ENCODE measurements at places on chromosomes 1 and 21.

GRCh38 chr21:46307625-46308024 is 16.0 kb downstream of the C21orf58 start:
- no peak for DNase-seq

- no peak for DNase-seq
These were observed 28.6 kb downstream of the ATP8B2 start for GRCh38 chr1:154353966-154354365.

- DNase-seq = no peak
These were observed 492.6 kb downstream of the KCNT2 start for GRCh38 chr1:196115646-196116045.

DNA sequence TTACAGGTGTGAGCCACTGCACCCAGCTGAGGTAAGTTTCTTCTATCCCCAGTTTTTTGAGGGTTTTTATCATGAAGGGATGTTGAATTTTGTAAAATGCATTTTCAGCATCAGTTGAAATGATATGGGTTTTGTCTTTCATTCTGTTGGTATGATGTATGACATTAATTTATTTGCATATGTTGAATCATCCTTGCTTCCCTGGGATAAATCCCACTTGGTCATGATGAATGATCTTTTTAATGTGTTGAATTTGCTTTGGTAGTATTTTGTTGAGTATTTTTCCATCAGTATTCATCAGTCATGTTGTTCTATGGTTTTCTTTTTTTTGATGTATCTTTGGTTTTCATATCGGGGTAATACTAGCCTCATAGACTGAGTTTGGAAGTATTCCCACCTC is 141.0 kb downstream of the RPS6KC1 start:
- no peak for DNase-seq

GRCh38 chr1:225044258-225044657 is 114.8 kb downstream of the DNAH14 start:
- no peak for DNase-seq

DNA sequence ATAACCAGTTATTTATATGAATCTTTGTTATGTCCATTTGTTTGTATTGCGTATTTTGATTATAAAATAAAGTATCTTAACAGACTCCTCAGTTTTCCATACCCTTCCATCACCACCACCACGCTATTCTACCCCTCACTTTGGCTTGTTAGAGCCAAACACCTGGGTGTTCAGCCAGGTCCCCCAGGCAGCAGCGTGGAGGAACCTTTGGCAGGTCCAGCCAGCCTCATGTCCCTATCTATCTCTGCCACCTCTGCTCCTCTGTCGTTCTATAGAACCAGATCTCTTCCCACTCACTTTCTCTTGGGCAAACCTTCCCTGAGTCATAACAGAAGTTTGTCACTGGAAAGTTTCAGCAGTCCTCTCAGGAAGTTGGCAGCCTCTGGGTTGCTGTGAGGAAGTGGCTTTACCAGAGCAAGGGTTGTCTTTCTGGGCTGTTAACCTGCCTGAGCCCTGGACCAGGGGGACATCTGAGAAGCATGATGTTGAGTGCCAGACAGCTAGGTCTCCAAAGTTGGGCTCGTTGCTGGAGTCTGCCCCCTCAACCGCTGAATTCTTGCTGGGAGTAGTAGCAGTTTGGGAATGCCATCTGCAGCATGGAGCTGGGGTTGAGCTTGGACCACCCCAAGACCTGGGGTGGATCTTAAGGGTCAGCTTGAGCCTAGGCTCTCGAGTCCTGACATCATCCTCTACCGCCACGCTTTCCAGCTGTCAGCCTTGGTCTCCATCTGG is 996 bp upstream of the SH3BGRL3 start:
- no peak for DNase-seq
